ENCODE measurements at places on chromosomes 7 and 10.
A peak's percentile ranks its signal among the peaks of the same experiment; 100 is the strongest.

- DNase-seq, result no peak
These were observed 54.1 kb downstream of the ZNF248 start for GRCh38 chr10:37803269-37803668.

DNA sequence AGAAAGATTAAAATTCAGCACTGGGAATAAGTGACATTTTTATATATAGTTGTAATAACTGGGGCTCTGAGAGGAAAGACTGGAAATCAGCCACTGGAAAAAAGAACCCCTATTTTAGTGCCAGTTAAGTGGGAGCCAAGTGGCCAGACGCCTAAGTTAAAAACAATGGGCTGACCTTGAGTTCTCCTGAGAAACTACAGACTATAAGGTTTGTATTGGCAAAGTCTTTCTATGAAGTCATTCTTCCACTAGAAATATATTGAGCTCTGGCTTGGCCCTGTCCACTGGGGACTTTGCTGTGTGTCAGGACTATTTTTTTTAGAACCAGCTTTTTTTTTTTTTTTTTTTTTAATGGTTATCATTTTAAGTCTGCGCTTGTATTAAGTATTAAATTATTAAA is 210.6 kb upstream of the FZD8 start:
- DNase-seq, result no peak

- no peak for DNase-seq
These were observed 238.3 kb upstream of the NFE2L3 start for GRCh38 chr7:25913598-25914224.

- peak; percentile 78 for DNase-seq
These were observed 26.1 kb upstream of the TRIL start for GRCh38 chr7:28984217-28984616.

- no peak for DNase-seq
These were observed 73.6 kb downstream of the PODXL start for GRCh38 chr7:131482800-131483199.

- no peak for DNase-seq
These were observed 150.3 kb upstream of the CHST15 start for GRCh38 chr10:124243702-124244121.

DNA sequence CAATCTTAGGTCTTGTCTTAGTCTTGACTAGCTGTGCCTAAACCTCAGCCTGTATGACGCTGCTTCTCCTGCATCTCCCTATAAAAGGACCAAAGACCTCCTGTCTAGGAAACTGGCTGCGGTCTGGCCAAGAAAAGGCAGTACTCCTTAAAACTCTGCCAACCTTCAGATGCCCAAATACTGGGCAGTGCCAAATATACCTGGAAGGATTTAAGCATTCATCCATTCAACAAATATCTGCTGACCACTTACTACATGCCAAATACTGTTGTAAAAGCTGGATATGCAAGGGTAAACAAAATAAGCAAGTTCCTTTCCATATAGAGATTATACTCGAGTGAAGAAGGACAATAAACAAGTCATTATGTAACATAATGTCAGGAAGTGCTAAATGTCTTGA is 135.8 kb downstream of the HBP1 start:
- no peak for DNase-seq

- no peak for DNase-seq
These were observed 281.5 kb downstream of the ARL4A start for GRCh38 chr7:12968836-12969422.

All from DMS79 (cell line).